Stimulated activated CD4-positive, alpha-beta T cell treated with anti-CD3 and anti-CD28 coated beads, Interleukin-12 subunit alpha, Interleukin-12 subunit beta, amount 100 ng/mL, for 24 hours (primary cell): ENCODE measurements at places on chromosomes 11 and 22.

DNA sequence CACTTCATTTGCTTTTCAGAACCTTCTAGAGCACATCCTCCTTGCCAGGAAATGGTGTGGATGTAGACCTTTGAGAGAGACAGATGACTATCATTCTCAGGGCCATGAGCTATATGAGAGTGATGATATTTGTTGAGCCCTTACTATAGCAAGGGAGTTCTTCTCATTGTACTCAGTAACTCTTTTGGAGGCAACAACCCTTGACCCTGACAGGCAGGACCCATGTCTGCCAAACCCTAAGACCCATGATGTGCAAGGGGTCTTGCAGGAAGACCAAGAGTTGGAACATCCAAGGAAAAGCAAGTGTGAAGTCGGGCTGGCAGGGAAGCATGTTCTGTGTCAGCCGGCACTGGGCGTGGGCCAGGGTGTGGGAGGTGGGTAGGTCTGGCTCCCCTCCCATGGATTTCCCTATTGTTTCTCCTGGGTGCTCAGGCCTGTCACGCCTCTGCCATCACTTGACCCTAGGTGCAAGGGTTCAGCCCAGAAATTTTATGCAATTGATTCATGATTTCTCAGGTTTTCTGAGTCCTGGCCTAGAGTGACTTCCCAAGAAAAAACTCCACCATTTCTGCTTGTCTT lies 1.2 kb downstream of the FOLR3 start:
- no peak for DNase-seq

DNA sequence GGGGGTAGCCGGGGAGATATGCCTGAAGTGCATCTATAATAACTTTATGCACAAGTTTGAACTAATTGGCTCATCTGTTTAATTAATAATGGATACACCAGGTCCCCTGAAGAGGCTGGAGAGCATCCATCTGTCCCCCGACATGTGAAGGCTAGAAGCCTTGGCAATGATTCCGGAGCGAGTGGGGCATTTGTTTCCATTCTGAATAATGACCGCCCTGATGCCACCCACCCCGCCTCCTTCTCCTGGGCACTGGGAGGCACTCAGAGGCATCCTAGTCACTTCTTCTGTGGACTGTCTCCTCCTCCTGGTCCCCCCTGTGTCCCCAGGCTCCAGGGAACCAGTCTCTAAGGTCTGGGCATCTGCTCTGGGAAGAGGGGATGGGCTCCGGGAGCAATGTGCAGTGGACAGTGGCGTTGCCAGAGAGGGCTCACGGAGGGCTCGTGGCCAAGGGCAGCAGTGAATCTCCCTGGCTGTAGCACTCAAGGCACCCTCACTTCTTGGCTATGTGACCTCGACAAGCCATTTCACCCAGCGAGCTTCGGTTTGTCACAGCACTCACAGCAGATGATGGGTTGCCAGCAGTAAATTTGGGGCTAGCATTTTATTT lies 64.7 kb downstream of the TSPAN18 start:
- DNase-seq: no peak

- DNase-seq: no peak
Observed at GRCh38 chr22:25142102-25142501, 57.6 kb upstream of the CRYBB3 start.

- DNase-seq: no peak
Observed at GRCh38 chr11:33478111-33478573, 221.0 kb downstream of the HIPK3 start.

GRCh38 chr22:19051381-19052072 lies 70.7 kb downstream of the DGCR2 start:
- DNase-seq: no peak

DNA sequence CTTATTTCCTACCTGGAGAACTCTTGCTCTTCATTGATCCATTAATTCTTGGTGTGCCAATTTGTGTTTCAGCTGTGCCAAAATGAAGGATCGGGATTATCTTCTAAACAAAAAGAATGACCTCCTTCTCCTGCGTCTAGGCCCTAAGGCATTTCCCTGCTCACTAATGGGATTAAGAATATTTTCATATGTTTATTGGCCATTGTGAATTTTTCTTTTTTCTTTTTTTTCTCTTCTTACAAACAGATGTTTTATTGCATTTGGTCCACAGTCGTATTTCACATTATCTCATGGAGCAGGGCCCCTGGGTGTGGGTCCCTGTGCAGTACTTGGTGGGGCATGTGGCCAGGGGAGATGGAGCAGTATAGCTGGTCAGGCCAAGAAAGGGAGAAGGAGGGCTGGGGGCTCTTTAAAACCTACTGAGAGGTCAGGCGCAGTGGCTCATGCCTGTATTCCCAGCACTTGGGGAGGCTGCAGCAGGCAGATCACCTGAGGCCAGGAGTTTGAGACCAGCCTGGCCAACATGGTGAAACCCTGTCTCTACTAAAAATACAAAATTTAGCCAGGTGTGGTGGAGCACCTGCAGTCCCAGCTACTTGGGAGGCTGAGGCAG lies 35.3 kb upstream of the HORMAD2 start:
- DNase-seq: no peak

- no peak for DNase-seq
Observed at GRCh38 chr11:78961937-78962701, 387.5 kb upstream of the NARS2 start.

GRCh38 chr11:132402071-132402684 lies 1031.8 kb downstream of the NTM start:
- no peak for DNase-seq

DNA sequence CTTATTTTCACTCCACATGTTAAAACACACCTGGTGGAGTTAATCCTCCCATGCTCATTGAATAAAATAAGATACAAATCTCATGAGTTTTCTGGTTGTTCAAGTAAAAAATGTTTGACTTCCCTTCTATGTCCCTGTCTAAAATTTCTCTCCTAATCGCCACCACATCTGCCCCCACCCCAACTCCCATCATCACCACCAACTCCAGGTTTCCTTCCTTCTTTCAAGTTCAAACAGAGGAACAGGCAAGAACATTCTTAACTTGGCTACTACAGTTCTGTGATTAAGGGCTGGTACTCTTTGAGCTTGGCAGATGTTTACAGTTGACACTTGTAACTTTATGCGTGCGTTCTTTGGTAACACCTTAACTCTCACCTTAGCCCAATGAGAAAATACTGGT lies 9.1 kb upstream of the PSMA1 start:
- DNase-seq: no peak

GRCh38 chr11:36469881-36470802 lies 39.9 kb downstream of the TRAF6 start:
- DNase-seq: no peak

DNA sequence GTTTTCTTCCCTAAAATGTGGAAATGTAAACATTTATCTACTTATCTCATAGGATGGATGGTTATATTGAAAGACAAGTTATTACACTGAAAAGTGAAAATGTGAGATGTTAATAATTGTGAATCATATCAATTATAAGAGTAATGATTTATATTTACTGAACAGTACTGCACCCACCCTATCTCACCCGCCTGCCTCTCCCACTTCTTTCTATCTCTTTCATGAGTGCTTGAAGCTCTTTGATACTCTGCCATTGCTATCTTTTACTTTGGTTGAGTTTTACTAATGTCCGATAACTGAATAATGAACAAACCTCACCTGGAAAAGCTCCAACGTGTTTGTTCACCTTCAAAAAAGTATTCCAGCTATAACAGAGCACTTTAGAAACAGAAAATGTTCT lies 263.0 kb upstream of the UBASH3B start:
- DNase-seq: no peak

GRCh38 chr22:44276041-44276440 lies 36.7 kb downstream of the SHISAL1 start:
- DNase-seq: no peak

DNA sequence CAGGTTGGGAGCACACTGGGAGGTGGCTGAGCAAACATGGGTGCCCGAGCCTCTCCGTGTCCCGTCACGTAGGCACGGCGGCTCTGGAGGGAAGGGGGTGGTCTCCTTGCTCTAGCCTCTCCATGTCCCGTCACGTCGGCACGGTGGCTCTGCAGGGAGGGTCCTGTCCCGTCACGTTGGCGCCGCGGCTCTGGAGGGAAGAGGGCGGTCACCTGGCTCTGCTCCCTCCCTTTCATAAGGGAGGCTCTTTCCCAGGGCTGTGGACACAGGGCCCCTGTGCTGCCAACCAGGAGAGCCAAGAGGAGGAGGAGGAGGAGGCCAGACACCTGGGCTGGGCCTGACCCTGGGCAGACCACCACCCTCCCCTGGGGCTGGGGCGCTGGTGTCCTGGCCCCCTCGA lies 1173.7 kb downstream of the BRD1 start:
- DNase-seq: no peak

DNA sequence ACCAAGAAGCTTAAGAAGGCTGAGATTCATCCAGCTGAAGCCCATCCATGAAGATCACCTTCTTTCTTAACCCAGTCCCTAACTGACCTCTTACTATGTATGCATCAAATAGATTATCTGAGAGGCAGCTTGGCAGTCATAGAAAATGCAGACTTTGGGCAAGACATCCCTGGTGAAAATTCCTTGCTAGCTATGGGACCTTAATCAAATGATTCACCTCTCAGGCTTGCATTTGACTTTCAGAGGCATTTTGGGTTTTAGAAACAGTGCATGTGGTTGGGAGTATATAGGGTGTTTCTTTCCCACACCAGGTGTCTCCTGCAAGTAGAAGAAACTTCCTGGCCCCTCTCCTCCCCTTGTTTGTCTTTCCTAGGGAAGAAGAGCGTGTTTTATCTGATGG lies 188.5 kb upstream of the ISX start:
- no peak for DNase-seq

GRCh38 chr11:33195462-33196173 lies 34.3 kb upstream of the CSTF3 start:
- no peak for DNase-seq

- no peak for DNase-seq
Observed at GRCh38 chr11:95459291-95460042, 228.5 kb upstream of the SESN3 start.
